H54 (cell line): ENCODE measurements at places on chromosomes 12 and 14.

- no peak for DNase-seq
These were observed 210.6 kb upstream of the HMGA2 start for GRCh38 chr12:65613692-65614091.

DNA sequence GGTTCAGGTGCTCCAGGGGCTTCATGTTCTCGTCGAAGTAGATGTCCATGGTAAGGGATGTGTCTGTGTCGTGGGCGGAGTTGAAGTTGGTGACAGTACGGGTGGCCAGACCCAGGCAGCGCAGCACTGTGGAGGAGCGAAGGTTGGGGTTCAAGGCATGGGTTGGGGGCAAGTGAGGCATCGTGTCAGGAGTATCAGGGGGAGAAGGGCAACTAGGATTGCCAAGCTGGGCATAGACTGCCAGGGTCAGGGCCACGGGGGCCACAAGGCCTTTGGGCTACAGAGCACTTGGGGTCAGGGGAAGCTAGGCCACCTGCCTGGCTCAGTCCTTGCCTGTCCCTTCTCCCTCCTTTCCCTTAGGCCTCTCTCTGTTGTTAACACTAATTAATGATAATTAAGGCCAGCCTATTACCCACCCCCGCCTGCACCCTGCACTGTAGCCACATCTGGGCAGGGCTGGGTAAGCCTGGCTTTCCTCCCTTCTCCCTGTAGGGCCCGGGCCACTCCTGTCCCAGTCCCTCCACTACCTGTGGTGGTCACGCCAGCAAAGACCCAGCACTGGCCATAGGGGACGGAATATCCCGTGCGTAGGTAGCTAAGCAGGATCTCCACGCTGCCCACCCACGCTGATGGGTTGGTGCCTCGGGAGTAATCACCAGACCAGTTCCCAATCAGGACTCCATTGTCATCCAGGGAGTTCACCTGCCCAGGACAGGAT is 4.3 kb downstream of the TGM1 start:
- no peak for DNase-seq

GRCh38 chr12:14956024-14956891 is 5.1 kb downstream of the ARHGDIB start:
- no peak for DNase-seq

DNA sequence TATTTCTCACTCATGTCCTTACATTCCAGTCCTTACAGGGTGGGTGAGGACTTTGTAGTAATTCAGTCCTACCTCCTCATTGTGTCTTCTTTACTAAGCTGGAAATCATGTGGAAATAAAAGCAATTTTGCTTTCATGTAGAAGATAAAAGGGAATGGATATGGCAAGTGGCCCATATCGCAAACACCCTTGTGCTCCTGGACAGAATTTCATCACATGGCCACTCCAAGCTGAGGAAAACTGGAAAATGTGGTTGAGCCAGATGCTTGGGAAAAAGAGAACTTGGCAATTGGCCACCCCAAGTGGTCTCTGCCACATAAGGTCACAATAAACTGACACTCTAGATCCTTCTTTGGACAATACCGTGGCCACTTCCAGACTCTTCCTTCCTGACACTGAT is 64.2 kb upstream of the IFNG-AS1 start:
- no peak for DNase-seq

- DNase-seq = no peak
These were observed 170.4 kb downstream of the DAD1 start for GRCh38 chr14:22418631-22419030.

DNA sequence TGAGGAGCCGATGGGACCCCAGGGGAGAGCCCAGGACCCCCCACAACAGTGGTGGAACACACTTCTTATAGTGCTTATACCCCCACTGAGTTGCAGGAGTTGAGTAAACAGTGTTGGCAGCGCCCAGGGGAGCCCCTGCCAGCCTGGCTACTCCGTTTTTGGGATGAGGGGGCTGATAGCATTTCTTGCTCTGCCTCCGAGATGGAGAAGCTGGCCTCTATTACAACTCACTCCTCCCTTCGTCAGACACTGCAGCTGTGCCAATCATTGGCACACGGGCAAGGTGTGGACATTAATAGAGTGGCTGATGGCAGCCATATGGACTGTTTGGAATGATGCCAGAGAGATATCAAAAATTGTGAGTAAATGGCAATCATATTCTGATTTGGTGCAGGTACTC is 94.9 kb upstream of the TMPO start:
- DNase-seq = no peak

DNA sequence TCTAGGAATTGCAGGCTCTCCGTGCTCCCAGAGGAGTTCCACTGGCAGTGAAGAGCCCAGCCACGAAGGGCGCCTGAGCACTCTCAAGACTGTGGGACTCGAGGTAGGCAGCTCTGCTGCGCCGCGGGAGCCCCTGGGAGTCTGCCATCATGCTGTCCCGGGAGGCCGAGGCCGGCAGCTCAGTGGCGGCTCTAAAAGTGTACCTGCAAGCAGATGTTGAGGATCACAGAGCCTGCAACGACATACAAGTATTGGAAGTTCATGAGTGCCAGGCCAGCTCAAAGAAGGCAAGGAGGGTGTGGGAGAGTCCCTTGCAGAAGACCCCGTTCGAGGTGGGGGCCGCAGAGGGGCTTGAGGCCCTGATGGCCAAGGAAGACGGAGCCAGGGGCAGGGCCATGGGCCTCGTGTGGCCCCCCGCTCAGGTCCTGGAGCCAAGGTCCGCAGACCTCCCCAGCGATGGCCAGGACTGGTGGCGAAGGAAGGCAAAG is 62.7 kb downstream of the MUCL1 start:
- no peak for DNase-seq

- no peak for DNase-seq
These were observed 19.7 kb upstream of the LRTM2 start for GRCh38 chr12:1800401-1801302.

- DNase-seq = no peak
These were observed 221.7 kb downstream of the ZFP36L1 start for GRCh38 chr14:68571114-68571591.

GRCh38 chr12:27504507-27504906 is 19.5 kb upstream of the PPFIBP1 start:
- DNase-seq = no peak
